Activated effector memory CD4-positive, alpha-beta T cell treated with Interleukin-2 at 50 U/mL for 16 hours (primary cell): ENCODE measurements at places on chromosomes 6 and 20.

- no peak for DNase-seq
These were observed 150.8 kb upstream of the TAB2 start for GRCh38 chr6:149166747-149167146.

DNA sequence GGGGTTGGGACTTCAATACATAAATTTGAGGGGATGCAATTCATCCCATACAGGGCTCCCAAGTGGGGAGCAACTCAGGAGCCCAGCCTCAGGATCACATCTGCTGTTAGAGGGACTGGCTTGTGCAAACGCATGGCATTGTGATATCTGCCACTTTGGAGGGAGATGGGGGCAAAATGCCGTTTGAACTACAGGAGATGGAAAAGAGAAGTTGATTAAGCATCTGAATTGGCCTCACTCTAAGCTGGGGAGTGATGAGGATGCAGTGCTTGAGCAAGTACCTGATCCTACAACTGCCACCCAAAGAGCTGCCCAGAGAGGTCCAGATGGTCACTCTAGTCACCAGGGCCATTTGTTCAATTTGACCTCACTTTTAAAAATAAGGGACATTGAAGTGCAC, 2.0 kb downstream of the LY86 start:
- no peak for DNase-seq

- DNase-seq = no peak
These were observed 166.4 kb upstream of the RNF217 start for GRCh38 chr6:124795643-124796463.

- no peak for DNase-seq
These were observed 5.9 kb downstream of the CDKN1A start for GRCh38 chr6:36684447-36684812.

DNA sequence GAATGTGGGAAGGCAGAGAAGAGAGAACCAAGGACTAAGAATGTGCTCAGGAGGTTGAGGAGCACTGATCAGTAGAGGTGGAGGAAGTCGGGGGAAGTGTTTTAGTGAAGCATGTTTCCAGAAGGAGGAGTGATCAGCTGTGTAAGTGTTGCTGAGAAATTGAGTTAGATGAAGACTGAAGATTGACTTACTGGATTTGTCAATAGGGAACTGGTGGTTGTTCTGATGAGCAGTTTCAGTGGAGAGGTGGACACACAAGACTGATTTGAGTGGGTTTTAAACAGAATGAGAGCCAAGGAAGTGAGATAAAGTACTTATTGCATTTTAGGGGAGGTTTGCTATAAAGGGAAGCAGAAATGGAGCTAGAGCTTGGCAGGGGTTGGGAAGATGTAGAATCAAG, 182.6 kb downstream of the CDKAL1 start:
- DNase-seq = no peak

GRCh38 chr6:167424700-167425099, 99.8 kb downstream of the TTLL2 start:
- DNase-seq = no peak

- DNase-seq = no peak
These were observed 2.9 kb downstream of the KLHDC3 start for GRCh38 chr6:43016943-43017334.

GRCh38 chr20:18224968-18225568, 63.3 kb upstream of the ZNF133 start:
- DNase-seq = no peak

GRCh38 chr6:1382883-1383728, 6.3 kb upstream of the FOXF2 start:
- DNase-seq = no peak

GRCh38 chr6:143185288-143185687, 124.6 kb downstream of the AIG1 start:
- no peak for DNase-seq

DNA sequence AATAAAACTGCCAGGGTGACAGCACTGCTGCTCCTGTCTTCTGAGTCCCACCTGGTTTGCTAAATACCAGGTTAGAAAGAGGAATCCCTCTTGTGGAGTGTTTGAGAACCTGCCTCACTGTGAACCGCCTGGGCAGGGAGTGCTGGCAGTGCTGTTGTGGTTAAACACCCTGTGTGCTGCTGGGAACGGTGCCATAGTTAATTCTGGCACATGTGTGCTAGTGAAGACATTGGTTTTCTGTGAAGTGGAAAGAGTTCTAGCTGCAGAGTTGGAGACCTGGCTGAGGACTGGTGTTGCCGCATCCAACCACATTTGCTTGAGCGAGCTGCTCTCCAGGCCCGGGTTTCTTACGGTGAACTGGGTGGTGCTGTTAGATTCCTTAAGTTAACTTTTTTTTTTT, 72.7 kb downstream of the IGF2R start:
- DNase-seq = no peak

- no peak for DNase-seq
These were observed 322.7 kb upstream of the NOX3 start for GRCh38 chr6:155778336-155778735.

- DNase-seq = no peak
These were observed 51.9 kb downstream of the STXBP5 start for GRCh38 chr6:147255948-147256674.

GRCh38 chr6:149319422-149319821, 1.9 kb downstream of the TAB2 start:
- no peak for DNase-seq

DNA sequence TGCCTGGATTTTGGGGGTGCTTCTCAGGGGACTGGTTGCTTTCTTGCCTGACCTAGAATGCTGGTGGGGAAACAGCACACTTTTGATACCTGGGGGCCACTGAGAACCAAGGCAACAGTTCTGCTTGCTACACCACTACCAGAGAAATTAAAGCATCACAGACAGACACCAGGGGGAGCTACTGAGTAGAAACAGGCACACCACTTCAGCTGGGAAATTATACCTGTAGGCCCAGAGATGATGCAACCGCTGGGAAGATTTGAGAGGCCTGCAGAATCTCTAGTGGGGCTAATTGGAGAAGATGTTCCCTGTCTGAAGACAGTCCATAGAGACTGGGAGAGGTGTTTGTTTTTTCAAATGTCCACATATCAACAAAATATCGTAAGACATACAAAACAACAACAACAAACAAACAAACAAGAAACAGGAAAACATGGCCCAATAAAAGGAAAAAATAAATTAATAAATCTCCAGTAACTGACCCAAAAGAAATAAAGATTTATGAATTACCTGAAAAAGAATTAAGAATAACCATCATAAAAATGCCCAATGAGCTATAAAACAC, 129.4 kb upstream of the RIN2 start:
- DNase-seq = no peak

DNA sequence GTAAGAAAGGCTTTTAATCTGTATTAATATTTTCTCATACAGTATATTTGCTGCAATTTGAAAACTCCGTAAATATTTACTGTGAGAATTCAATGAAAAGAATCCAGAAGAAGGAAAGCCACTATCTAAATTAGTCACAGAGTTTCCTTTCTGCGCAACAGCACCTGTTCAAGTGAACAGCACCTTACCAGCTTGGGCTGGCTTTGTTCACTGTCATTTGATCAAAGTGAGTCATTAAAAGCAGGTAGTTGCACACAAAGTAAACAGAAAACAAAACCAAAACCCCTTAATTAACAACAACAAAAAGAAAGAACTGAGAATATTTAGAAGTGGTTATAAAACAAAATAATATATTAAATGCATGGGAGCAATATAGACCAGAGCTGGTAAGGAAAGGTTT, 12.8 kb downstream of the SMLR1 start:
- DNase-seq = no peak

GRCh38 chr6:33410050-33410710, 634 bp upstream of the PHF1 start:
- DNase-seq = peak; percentile 97

- no peak for DNase-seq
These were observed 8.5 kb upstream of the AFG1L start for GRCh38 chr6:108286366-108286765.

- no peak for DNase-seq
These were observed 45.2 kb downstream of the DPPA5 start for GRCh38 chr6:73308712-73309534.

GRCh38 chr20:44891826-44892225, 6.3 kb downstream of the YWHAB start:
- DNase-seq = no peak

- DNase-seq = no peak
These were observed 135.5 kb upstream of the PHACTR3 start for GRCh38 chr20:59468831-59469230.

DNA sequence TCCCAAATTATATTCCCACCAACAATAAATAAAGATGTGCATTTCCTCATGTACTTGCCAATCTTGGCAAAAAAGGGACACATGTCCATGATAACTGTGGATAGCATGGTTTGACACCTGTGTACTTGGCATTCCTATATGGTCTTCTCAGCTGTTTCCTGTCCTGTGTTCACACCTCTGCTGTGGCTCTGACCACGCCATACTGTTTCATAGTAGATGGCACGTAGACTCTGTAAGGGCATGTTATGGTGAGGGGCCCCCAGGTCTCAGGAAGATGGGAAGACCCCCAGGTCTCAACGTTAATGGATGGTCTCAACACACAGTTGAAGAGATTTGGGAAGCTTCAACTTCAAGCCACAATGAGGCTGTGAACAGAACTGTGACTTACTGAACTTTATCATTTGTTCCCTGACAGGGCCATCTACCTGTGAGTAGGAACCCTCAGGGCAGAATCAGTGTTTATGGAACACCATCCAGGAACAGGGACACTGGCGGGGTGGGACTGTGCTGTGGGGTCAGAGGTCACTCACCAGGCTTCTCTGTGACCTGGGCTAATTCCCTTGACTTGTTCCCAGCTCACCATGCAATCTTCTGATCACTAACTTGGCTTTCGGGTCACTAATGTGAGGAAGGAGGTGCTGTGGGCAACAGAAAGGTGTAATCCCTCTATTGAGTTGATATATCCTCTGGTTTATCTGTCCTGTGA, 11.8 kb downstream of the ZBTB24 start:
- DNase-seq = no peak

GRCh38 chr6:144935181-144935580, 650.0 kb downstream of the UTRN start:
- no peak for DNase-seq

GRCh38 chr6:144123421-144123820, 26.9 kb upstream of the STX11 start:
- DNase-seq = no peak

DNA sequence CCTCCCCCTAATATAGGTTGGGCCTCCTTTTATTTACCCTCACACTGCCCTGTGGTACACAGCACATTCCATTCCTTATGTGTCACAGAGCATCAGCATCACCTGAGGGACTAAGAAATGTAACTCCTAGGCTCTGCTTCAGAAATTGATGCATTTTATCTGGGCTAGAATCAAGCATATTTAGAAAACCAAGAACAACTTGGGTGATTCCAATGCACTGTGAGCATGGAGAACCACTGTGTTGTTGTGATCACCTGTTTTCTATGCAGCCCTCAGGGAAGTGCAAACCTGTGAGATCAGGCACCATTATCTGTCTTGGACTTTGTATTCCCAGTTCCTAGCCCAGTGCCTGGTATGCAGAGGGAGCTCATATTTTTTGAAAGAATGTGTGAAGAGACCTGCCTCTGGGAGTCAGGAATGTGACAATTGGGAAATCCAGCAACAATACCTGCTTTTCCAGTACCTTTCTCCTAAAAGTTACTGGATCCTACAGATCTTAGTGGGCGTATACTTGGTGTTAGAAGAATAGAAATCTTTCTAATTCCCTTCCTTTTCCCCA, 7.0 kb downstream of the KAT14 start:
- no peak for DNase-seq

DNA sequence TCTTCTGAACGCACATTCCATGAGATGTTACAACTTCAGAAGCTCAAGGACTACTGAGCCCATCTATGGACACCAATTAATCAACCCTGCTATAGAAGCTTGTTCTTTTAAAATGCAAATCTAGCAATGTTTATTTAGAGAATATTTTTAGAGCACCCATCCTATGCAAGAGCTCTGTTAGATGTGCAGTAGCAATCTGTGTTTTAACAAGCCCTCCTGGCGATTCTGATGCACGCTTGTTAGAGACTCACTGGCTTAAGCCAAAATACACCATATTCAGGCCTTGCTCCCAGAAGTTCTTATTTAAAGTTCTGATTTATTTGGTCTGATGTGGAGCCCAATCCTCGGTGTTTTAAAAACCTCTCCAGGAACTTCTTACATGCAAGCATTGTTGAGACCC, 21.1 kb upstream of the ARG1 start:
- DNase-seq = no peak

DNA sequence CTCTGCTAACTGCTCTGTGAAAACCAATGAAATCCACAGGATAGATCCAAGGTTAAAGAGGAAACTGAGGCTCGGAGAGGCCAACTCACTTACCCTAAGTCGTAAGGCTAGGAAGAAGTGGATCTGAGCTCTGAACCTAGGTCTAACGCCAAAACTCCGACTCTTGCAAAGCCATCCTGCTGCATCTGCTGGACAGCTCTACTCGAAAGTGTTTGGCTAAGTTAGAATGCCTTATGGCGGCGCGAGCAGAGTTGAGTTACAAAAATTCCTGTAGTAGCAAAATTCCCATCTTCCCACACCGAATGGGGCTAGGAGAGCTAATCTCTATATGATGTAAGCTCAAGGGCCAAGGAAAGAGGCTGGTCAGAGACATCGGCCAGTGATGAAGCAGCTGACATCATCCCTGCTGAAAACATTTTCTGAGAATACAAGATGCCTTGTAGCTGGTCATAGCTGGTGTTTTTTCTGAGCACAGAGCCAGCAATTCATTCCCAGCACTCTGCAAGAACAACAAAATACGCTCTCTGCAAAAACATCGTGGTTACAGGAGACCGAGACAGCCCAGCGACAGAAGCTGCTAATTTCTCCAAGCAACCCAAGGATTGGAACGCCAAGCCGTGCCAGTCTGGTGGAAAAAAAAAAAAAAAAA, 1.8 kb downstream of the SPATA2 start:
- no peak for DNase-seq

DNA sequence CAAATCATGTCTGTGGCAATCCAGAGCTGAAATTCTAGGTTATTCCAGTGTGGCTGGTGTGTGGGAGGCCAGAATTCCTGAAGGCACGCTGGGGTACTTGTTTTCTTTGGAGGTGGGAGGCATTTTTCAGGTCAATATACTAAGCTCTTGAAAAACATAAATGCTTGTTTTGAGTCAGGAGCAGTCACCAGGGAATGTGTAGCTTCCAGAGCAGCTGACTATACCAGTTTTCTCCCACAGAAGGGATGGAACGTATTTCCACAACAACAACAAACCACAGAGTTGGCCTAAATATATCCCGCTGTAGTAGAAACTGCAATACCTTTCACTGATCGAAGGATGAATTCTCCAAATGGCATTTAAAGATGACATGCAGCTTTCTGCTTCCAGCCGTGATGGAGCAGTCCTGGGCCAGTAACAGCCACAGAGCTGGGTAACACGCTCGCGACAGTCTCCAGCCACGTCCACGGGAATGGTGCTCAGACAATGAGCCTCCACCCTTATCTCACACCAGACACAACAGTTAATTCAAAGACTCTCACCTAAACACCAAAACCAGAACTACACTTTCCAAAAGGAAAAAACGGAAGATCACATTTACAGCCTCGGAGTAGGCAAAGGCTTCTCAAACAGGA, 23.2 kb downstream of the CHRNA4 start:
- DNase-seq = no peak

- no peak for DNase-seq
These were observed 787 bp upstream of the RAB32 start for GRCh38 chr6:146542881-146543210.

GRCh38 chr20:21511850-21512633, 1.8 kb downstream of the NKX2-2 start:
- DNase-seq = no peak

GRCh38 chr6:151399679-151400078, 8.3 kb upstream of the ZBTB2 start:
- no peak for DNase-seq

GRCh38 chr6:68141190-68141589, 493.9 kb upstream of the ADGRB3 start:
- DNase-seq = no peak

GRCh38 chr6:168000198-168001028, 2.9 kb downstream of the KIF25 start:
- no peak for DNase-seq
